ENCODE measurements at places on chromosomes 12 and 14. TPM values are rescaled to one million over a fixed set of nuclear protein-coding genes. Genes with fewer than 3 reads are reported as not detected.

The UNC119B gene
- total RNA-seq: 33.8 TPM

The KRT7 gene
- 72.6 TPM for total RNA-seq

The ASCL1 gene
- total RNA-seq: not detected

The ANKRD9 gene
- total RNA-seq: 29.0 TPM

The SERPINA12 gene
- total RNA-seq: not detected

The P2RX7 gene
- total RNA-seq: 1.5 TPM

The ATP23 gene
- 9.1 TPM for total RNA-seq

The HOXC9 gene
- 11.3 TPM for total RNA-seq

The GUCY2C gene
- total RNA-seq: not detected
